ENCODE measurements at places on chromosomes 7 and 10.

DNA sequence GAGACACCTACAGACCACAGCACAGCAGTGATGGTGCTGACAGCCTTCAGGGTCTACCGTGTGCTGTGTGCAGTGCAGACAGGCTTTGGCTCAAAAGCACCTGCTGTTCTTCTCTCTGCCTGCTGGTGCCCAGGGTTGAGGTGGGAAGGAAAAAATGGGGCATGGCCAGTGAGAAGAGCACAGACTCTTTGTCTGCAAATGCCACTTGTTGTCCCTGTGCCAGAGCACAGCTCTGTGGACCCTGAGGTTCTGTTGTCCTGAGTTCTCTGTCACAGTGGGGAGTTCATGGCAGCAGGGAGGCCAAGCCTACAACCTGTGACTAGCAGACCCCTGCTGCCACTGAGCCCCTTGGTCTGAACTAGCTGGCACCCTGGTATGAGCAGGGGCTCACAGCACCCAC lies 376.7 kb downstream of the GLRX3 start:
- no peak for DNase-seq

GRCh38 chr7:100373261-100373831 lies at the start of gene PILRA:
Gene PILRA, plus strand, starts transcription at chr7:100373487. Its CDS starts 170 bp downstream, at chr7:100373657.
- no peak for DNase-seq

DNA sequence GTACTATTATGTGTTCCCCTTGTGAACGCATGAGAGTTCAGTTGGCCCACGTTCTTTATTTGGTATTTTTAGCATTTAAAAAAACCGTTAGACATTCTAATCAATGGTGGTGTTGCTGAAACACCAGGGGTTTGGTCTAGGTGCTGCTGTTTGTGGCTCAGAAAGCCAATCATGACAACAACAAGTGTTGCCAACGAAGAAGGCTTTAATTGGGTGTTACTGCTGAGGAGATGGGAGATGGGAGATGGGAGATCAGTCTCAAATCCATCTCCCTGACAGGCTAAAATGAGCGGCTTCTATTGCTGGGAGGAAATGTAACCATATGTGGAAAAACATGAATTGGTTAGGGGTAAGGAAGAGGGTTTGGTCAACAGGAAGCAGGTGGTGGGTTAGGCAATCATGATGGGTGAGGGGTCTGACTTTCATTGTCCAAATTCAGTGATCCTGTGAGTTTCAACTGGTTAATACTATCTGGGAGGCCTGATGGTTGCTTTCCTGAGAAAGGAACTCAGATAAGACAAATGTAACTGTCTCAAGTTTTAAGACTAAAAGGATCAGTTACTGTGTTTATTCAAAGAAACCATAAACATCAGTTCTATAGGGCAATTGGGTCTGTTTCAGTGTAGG lies 4.6 kb upstream of the ZNF425 start:
- no peak for DNase-seq

DNA sequence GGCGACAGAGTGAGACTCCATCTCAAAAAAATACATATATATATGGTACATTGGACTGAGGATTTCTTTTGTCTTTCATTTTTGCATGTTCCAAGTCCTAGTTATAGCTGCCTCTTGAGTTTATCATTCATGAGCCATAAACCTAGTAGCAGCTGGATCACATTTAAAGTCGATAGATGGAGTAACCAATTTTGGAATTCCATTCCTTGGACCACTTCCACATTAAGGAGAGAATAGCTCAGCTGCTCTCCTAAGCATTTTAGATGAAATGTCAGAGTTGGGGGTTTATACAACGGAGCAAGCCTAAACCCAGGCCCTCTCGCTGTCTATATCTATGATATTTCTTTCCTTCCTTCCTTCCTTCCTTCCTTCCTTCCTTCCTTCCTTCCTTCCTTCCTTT lies 141.2 kb downstream of the LYZL1 start:
- DNase-seq: no peak

GRCh38 chr10:29621161-29621560 lies 13.6 kb downstream of the SVIL start:
- no peak for DNase-seq

GRCh38 chr10:61160253-61160652 lies 216.3 kb upstream of the RHOBTB1 start:
- no peak for DNase-seq

DNA sequence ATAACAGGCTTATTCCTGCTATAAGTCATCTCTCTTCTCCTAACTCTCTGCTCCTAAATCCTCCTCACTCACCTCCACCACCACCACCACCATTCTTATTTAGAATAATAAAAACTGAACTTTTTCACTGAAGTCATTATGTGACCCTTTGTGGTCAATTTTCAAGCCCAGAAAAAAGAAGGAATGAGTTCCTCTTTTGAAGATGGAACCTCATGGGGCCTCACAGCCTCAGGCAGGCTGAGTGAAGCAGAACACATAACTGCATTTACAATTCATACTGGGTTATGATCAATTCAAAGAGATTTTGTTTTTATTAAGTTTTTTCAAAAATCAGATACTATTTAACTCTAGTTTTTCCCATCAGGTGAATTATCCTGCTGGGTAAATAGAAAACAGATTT lies 29.8 kb downstream of the PNLIPRP3 start:
- no peak for DNase-seq

GRCh38 chr7:101235050-101235449 lies 2.6 kb downstream of the CLDN15 start:
- no peak for DNase-seq

GRCh38 chr10:132987671-132988571 lies 45.6 kb upstream of the CFAP46 start:
- DNase-seq: no peak

DNA sequence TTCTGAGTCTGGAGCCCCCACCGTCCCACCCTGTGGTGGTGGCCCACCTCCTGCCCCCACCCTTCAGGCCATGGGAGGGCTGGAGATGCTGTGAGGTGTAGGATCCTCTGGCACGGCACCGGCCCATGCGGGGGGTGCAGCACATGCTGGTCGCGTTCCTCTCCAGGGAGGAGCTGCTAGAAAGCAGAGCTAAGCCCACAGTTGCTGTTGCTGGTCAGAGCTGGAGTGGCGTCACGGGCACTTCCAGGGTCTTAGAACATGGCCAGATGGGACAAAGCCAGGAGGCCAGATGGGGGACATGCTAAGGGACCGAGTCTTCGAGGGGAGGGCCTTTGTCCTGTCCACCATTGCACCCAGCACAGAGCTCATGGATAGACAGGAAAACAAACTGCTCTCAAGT lies 21.6 kb downstream of the AGAP3 start:
- no peak for DNase-seq

GRCh38 chr10:113036619-113037018 lies 86.6 kb downstream of the TCF7L2 start:
- no peak for DNase-seq

DNA sequence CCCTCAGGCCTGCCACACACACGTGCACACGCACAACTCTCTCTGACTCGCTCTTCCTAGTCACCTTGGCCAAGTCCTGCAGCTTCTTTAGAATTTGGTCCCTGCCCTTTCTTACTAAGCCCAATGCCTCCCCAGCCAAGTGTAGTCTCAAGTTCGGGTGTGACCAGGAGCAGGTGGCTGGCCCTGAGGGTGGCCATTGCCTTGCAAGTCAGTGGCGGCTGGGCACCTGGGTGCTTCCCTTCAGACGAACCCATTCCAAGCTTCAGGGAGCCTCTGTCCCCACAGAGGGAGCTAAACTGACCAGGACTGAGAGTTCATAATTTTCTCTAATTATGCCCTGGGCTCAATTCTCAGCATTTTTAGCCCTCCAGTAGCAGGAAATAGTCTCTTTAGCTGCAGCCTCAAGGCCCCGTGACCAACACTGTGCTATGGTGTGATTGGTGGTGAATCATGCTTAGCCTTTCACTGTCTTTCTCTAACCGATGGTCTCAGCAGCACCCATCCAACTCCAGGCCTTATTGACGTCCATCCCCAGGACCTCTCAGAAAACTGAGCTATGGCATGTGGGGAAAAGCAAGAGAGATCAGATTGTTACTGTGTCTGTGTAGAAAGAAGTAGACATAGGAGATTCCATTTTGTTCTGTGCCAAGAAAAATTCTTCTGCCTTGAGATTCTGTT lies 34.7 kb upstream of the FXYD4 start:
- DNase-seq: no peak

- no peak for DNase-seq
Measured at GRCh38 chr7:104627516-104627915, 299.1 kb downstream of the LHFPL3 start.

DNA sequence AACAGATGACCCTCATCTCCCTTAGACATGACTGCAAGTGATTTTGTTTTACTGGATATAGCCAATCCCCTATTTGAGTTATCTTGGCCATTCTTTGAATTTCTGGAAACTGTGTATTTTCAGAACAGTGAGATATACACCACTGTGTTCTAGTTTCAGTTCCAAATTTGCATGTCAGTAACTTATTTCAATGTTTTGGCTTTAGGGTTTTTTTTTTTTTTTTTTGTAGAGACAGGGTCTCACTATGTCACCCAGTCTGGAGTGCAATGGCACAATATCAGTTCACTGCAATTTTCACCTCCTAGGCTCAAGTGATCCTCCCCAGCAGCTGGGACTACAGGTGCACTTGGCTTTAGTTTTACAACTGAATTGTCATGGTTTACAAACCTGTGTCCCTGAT lies 67.2 kb downstream of the ATAD1 start:
- no peak for DNase-seq

GRCh38 chr10:126391192-126391885 lies 3.1 kb upstream of the ADAM12 start:
- no peak for DNase-seq

- DNase-seq: no peak
Measured at GRCh38 chr10:80260295-80261243, 28.9 kb downstream of the MAT1A start.

DNA sequence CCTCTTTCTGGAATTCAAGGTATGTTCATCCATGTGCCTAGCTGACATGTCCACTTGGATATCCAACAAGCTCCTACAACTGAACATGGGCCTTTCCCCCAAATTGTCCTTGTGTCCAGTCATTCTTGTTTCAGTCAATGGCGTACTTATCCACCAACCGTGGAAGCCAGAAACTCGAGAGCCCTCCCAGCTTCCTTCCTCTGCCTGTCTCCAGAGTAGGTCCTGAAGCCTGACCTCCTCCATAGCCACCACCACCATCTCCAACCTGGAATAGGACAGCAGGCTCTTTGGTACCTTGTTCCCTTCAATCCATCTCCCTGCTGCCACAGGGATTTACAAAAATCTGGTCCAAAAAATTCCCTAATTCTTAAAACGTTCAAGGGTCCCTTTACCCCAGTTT lies 305.1 kb downstream of the RPS24 start:
- DNase-seq: no peak

DNA sequence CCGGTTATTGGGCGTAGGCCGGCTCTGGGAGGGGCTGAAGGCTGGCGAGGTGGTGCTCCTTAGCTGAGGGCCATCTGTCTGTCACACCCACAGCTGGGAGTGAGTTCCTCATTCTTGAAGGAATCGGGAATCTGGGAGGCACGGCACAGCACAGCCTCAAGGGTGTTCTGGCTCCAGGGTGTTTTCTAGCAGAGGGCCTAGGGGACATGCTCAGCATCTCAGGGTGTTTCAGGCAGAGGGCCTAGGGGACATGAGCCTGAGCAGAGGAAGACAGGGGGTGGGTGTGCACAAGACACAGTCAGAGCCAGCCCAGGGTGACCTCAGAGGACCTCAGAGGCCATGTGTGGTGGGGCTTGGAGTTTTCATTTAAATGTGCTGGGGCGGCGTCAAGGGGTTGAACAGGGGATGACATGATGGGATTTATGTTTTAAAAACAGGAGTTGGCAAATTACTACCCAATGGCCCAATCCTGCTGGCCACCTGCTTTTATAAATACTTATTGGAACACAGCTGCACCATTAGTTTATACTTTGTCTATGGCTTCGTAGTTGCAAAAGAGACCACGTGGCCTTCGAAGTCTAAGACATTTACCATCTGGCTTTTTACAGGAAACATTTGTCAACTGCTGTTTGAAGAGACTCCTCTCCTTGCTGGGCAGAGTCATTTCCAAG lies 121.6 kb downstream of the PRKAG2 start:
- no peak for DNase-seq

GRCh38 chr7:50812841-50813475 lies 30.3 kb upstream of the GRB10 start:
- no peak for DNase-seq

DNA sequence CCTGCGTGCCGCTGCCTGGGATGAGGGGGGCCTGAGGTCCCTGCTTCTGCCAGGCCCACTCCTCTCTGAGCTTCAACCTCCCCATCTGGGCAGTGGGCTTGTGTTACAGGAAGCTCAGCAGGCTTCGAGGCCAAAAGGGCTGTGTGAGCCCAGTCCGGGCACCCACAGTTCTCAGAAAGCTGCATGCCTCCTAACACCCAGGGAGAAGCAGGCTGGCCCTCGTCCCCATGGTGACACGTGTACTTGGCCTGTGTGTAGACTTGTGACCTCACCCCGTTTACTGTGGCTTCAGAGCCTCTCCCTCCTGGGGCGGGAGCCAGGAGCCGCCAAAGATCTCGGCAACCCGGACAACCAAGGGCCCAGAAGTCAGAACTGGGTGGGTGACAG lies 2.2 kb upstream of the GRIFIN start:
- no peak for DNase-seq

DNA sequence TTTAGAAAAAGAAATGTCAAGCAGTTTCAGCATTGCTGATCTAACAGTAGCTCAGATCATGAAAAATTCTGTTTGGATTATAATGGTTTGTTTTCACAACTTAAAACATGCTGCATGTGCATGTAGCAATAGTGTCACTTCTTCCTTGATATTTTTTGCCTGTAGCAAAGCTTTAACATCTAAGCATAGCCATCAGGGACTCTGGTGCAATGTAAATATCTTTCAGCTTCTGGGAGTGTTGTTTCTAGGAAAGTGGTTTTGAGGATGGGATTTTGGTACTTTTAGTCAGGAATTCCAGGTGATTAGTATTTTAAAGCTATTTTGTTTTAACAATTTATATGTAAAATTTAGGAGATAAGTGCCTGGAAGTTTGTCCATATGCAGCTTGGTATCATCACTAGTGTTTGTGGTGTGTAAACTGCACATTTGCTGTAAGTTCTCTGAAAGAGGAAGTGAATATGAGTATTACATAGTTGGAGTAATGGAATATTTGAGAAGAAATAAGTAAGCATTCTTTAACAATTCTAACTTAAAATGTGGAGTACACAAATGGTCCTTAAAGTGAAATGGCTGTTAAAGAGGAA lies 1.9 kb downstream of the RSBN1L start:
- DNase-seq: no peak

DNA sequence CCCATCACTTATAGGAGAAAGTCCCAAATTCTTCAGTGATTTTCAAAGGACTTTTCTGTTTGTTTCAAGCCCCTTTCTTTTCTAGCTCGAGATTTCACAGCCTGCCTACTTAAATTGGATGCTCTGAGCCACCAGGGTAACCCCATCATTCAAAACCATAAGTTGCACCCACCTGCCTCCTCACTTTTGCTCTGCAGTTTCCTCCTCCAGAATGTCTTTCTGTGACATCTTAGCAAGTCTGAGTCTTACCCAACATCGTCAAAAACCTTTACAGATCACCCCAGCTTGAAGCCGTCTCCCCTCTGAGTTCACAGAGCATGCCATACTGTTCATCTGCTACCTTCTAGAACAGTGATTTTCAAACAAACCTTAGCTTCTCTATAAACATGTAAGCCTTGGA lies 64.3 kb upstream of the CACNB2 start:
- no peak for DNase-seq
